ENCODE measurements at places on chromosomes 5 and 9. TPM values are rescaled to one million over a fixed set of nuclear protein-coding genes. Genes with fewer than 3 reads are reported as not detected.

Gene SLC6A7
- total RNA-seq = not detected

Gene PTBP3
- 165 TPM for total RNA-seq

Gene SLCO6A1
- not detected for total RNA-seq

Gene GCNT1
- total RNA-seq = 3.8 TPM

Gene OLFML2A
- total RNA-seq = 12.3 TPM

Gene SLC36A2
- not detected for total RNA-seq

Gene DBH
- total RNA-seq = not detected

Gene ANGPTL2
- total RNA-seq = 2.1 TPM

Gene PHYHD1
- 12.4 TPM for total RNA-seq

Gene ZNF483
- total RNA-seq = 0.36 TPM

Gene ATP10B
- total RNA-seq = 12.1 TPM
